Hindlimb muscle (tissue), 1 donor: ENCODE measurements at places on chromosomes 2 and 18. TPM values are rescaled to one million over a fixed set of nuclear protein-coding genes. Genes with fewer than 3 reads are reported as not detected.
A peak's percentile ranks its signal among the peaks of the same experiment; 100 is the strongest.

GRCh38 chr18:58541146-58541788 lies 87.6 kb downstream of the ALPK2 start:
- DNase-seq, result no peak

GRCh38 chr18:75377926-75378325 lies 49.6 kb downstream of the SMIM21 start:
- peak; percentile 45 for DNase-seq

DNA sequence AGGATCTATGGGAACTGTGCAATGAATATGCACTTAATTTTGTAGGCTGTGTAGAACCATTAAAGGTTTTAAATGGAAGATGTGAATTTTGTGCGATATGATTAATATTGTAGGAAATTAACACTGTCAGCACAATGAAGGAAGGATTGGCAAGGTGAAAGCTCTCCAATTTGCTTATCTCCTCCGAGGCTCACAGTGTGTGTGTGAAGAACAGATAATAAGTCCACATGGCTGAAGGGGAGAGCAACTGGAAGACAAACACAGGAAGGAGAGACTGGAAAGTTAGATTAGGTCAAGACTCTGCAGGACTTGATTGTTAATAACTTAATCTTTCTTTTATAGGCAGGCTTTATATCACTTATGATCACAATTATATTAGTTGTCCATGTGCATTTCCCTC lies 269.7 kb upstream of the VRK2 start:
- no peak for DNase-seq

GRCh38 chr2:215929602-215930335 lies 83.6 kb downstream of the MREG start:
- DNase-seq, result no peak

DNA sequence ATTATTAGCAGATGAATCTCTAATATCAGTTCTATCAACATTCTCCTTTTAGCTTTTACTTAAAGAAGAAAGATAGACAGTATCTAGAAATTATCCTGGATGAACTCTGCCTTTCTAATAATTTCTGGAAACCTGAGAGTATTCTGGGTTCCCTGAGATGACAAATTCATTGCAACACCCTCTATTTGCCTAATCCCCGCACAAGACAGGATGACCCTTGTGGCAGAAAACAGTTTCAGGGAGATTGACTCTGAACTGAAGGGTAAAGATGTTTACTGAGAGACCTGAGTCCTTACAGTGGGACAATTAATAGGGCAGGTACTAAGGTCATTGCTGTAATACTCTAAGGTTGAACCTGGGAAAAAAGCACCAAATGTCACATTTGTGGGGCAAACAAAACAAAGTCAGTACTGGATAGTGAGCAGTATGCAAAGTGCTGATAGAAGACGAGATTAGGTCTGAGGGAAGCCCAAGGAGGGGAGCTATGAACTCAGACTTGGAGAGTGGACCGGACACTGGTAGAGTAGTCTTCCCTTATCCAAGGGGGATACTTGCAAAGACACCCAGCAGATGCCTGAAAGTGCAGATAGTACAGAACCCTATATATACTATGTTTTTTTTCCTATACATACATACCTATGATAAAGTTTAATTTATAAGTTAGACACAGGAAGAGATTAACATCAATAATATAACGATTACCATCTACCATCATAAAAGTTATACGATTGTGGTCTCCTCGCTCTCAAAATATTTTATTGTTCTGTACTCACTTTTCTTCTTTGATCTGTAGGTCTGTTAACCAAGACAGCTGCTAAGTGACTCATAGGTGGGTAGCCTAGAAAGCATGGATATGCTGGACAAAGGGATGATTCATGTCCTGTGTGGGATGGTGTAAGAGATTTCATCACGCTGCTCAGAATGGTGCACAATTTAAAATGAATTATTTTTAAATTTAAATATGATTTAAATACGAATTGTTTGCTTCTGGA lies 148.3 kb upstream of the KLHL14 start:
- DNase-seq, result no peak

DNA sequence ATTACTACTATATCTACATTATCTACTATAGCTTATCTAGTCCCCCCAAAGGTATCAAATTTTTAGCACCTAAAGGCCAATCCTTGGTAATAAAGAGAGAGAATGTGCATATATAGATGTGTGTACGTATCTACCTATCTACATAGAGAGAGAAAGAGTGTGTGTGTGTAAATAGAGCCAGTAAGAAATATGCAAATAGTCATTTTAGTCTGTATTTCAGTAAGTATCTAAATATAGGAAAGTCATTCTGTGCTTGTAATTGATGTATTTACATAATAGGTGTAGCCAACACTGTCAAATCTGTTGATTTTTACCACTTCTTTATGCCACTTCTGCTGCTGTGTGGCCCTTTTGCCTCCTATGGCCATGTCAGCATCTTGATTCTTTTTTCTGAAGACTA lies 284.5 kb upstream of the TFPI start:
- DNase-seq, result no peak

DNA sequence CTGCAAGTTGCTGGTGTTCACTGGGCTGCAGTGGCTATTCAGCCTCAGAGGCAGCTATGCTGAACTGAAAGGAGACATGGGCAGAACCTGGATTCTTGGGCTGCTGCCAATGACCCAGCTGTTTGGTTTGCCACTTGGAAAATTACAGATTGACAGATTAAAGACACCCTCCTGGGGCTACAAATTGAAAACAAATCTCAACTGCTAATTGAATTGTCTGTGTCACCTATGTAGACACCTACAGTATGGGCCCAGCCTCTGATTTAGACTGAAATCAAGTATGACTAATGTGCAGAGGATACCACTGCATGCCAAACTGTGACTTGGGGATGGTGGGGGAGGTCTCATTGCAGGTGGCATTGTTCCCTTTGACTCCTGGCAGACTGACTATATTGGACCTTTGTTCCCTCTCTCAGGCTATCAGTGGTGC lies 42.8 kb downstream of the ITSN2 start:
- DNase-seq, result no peak

DNA sequence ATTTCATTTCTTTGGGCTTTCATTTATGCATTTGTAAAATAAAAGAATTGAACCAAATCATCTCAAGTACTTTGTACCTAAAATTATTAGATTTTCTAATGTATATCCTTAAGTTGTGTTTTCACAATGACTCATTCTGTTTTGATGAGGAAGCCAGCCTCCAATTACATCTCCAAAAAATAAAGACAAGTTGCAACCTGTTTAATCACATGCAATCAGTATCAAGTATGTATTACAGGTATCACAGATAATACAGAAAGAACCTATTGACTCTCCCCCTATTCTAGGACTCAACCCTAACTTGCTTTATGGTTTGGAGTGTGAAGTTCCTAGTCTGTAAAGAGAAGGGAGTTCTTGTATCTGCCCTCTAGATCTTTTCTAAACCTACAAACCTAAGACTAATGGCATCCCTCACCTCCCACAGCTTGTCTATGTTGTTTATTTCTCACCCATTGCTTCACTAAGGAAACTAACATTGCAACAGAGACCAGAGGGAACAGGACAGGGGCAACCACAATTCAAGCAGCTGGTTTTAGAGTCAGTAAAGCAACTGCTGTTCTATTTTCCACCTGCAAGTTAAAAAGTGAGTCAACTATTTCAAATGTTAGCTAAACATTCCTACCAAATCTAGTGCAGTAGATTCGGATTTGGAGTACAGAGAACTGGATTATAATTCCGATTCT lies 141.1 kb upstream of the ETAA1 start:
- no peak for DNase-seq

GRCh38 chr2:1460851-1461418 lies 47.7 kb downstream of the TPO start:
- no peak for DNase-seq

DNA sequence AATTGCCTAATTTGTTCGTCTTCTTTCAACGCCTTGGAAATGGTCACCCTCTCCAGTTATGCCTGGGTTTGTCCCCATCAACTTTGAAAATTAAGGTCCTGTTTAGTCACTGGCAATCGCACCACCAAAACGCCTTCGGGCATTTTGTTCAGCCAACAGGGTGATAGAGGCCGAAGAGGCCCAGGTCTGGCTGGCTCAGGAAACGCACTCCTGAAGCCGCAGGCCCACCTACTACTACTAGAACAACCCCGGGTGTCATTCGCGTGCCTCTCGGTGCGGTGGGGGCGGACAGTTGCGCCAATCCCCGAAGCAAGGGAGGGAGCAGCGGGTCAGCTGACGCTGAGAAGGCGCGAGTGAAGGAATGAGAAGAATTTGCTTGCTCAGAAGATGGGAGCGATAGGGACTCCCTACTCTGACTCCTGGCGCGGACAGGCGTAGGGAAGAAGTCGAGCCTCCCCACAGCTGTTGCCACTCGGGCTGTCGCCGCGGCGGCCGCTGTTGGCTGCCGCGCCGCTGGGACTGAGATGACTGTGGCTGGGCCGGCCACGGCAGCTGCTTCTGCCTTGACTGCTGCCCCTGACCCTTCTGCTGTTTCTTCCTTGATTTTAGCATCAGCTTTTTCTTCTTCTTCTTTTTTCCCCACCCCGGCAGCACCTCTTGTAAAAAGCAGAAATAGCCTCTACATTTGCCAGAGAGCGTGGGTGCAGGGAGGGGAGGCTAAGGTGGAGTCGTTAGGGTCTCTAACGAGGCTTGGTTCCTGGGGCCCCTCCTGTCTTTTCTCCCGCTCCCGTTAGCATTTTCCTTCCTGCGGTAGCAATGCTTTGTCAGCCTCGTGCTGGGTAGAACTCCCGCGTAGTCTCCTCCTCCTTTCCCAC lies 387.6 kb downstream of the FIGN start:
- DNase-seq, result peak; percentile 52

GRCh38 chr2:226477221-226478108 lies 322.2 kb downstream of the IRS1 start:
- DNase-seq, result peak; percentile 55

- DNase-seq, result no peak
These were observed 32.3 kb downstream of the ATL2 start for GRCh38 chr2:38344813-38345212.

DNA sequence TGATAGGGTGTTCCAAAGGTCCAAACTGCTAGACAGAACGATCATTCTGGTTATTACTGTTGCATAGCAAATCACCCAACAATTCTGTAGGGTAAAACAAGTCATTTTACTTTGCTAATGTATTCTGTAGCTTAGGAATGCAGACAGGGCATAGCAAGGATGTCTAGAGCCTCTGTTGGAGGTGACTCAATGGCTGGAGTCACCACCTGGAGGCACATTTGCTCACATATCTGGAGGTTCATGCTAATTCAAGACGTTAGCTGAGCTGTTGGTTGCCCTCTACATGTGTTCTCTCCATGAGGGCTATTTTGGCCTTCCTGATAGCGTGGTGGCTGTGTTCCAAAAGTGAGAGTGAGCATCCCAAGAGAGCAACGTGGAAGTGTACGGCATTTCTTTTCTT lies 22.5 kb upstream of the ST8SIA3 start:
- no peak for DNase-seq

DNA sequence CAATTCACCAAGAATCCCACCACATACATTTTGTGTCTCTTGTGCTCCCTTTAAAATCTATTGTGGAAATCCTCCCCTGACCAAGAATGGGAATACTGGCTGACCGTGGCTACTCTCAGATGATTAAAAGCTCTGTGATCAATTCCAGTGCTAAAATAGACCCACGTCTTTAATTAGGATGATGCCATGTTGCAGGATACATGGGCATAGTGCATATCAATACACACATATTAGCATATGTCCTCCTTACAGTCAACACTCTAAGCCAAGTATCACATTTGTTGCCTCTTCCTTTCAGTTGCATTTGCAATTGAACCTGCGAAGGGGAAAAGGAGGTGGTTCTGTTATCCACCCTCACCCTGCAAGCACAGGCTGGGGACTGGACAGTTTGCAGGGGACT lies 41.8 kb downstream of the SPP2 start:
- DNase-seq, result no peak

DNA sequence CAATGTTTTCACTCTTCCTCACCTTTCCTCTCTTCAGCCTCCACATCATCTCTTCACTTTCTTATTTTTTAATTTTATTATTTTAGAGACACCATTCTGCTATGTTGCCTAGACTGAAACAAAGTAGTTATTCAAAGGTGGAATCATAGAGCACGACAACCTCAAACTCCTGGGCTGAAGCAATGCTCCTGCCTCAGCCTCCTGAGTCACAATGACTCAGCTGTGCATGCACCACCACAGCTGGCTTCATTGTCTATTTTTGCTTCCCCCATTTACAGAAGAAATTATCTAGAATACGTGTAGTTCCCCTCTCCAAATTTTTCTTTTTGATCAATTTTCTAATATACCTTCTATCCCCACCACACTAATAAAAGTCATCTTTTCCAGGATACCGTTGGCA lies 911.5 kb upstream of the SOX11 start:
- no peak for DNase-seq

- DNase-seq, result no peak
These were observed 13.2 kb downstream of the SNTG2 start for GRCh38 chr2:963876-964275.

Gene BIRC6
- 49.5 TPM for polyA plus RNA-seq

Gene ANO7
- 1.1 TPM for polyA plus RNA-seq

Gene MBP
- polyA plus RNA-seq, result 18.5 TPM

Gene CIB4
- polyA plus RNA-seq, result not detected

Gene C2orf15
- polyA plus RNA-seq, result 0.56 TPM

Gene INHBB
- 0.90 TPM for polyA plus RNA-seq

Gene MOCOS
- 0.10 TPM for polyA plus RNA-seq

Gene TRABD2A
- 0.52 TPM for polyA plus RNA-seq

Gene CCDC121
- polyA plus RNA-seq, result 5.1 TPM

Gene MAPK4
- polyA plus RNA-seq, result 9.7 TPM
